ENCODE measurements at places on chromosomes 16 and 17. TPM values are rescaled to one million over a fixed set of nuclear protein-coding genes. Genes with fewer than 3 reads are reported as not detected.

HOXB1 gene
- not detected for total RNA-seq

WNK4 gene
- 0.37 TPM for total RNA-seq

CHRNE gene
- 9.4 TPM for total RNA-seq

SP2 gene
- total RNA-seq: 17.4 TPM

ACSM3 gene
- total RNA-seq: 11.0 TPM

ARSG gene
- total RNA-seq: 2.0 TPM

SLFN14 gene
- total RNA-seq: not detected

ADAMTS18 gene
- total RNA-seq: not detected

ANKS4B gene
- total RNA-seq: 25.1 TPM

TMEM204 gene
- 23.1 TPM for total RNA-seq

CDC42EP4 gene
- total RNA-seq: 77.6 TPM

TEX19 gene
- not detected for total RNA-seq

ABCA6 gene
- total RNA-seq: 15.6 TPM

MT1H gene
- 2.9 TPM for total RNA-seq

ZNF624 gene
- total RNA-seq: 4.4 TPM

MYH1 gene
- 0.52 TPM for total RNA-seq

CMTM2 gene
- total RNA-seq: not detected

SOX8 gene
- 1.4 TPM for total RNA-seq

CCR7 gene
- total RNA-seq: 1.3 TPM

LITAFD gene
- total RNA-seq: not detected

MMP28 gene
- total RNA-seq: 32.8 TPM

RNF112 gene
- 7.3 TPM for total RNA-seq

CAMKK1 gene
- total RNA-seq: 6.6 TPM

PLK1 gene
- 4.2 TPM for total RNA-seq

CLN3 gene
- total RNA-seq: 38.1 TPM

MAP2K6 gene
- total RNA-seq: 20.1 TPM

Measured in mucosa of gallbladder (tissue), 1 donor.